Activated T-cell treated with anti-CD3 and anti-CD28 coated beads for 48 hours (primary cell): ENCODE measurements at places on chromosomes 3 and 15.

DNA sequence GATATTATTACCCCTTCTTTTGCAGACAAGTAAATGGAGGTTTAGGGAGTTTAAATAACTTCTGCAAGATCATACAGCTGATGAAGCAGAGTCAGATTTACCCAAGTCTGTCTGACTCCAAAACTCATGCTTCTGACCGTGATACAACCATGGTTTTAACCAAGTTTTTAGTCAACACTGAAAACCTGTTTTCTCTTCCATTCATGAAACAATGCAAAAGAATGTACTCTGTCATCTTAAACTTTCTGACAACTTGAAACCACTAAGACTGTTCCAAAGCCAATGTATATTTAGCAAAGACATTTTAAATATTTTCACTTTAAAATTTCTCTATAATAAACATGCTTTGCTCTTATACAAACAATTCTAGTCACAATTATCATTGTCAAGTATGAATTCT, 77.0 kb upstream of the RBMS3 start:
- DNase-seq: no peak

DNA sequence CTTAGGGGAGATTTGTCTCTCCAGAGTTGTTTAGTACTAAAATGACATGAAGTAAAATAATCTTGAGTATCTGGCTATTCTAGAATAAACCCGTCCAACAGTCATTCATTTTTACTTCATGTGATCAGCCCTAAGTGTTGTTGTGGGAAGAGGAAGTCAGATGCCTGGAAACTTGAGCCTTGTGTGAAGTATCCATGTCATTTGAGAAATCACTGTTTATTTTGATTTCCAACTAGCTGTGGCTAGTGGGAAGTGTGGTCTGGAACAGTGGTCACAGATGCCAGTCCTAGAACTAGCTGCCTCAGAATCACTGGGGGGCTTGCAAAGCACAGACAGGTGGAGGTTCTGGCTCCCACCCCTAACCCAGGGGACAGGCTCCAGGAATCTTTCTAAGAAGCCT, 77.7 kb upstream of the LIMD1 start:
- DNase-seq: no peak

DNA sequence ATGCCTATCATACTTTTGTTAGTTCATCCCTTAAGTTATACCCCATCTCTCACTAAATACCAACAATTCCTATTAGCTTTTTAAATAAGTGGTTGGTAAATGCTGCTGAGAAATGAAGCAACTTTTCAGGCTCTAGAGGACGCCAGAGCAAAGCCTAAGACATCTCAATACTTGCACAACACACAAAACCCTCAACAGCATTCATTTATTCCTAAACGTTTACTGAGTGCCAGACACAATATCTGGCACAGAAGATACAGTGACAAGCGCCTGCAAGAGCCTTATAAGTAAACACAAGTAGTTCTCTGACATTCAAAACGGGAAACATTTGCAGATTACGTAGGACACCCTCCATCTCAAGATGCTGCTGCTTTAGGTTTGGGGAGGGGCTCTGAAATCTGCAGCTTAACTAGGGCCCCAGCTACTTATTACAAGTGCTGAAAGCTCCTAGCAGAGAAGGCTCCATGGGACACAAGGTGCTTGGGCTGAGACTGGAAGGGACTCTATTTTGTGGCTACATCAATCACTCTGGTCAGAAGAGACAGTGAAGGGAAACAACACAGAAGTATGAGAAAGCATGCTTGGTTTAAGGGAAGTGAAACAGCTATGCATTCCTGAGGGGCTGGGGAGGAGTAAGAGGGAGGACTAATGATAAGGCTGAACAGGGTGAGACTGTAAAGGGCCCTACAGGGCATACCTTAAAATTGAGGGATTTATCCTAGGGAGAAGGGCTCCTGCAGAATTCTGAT, 311.3 kb downstream of the PLCL2 start:
- no peak for DNase-seq

- DNase-seq: no peak
Observed at GRCh38 chr3:45868213-45868612, 18.1 kb upstream of the CCR9 start.

DNA sequence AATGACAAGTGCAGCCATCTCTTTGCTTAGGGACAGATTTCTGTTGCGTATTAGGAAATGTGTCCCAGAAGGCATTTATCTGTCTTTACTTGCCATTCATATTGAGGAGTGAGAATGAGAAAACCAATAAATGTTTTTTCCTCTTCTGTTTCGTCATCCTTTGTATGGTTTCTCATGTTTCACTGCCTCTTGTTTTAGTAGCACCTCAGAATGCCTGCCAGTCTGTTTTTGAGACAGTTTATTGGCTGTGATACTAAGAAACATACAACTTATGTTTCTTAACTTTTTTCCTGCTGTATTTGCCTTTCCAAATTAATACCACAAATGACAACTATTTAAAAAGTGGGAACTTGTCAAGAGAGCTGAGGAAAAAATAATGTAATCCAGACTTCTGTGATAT, 390.2 kb upstream of the GOLIM4 start:
- DNase-seq: no peak

DNA sequence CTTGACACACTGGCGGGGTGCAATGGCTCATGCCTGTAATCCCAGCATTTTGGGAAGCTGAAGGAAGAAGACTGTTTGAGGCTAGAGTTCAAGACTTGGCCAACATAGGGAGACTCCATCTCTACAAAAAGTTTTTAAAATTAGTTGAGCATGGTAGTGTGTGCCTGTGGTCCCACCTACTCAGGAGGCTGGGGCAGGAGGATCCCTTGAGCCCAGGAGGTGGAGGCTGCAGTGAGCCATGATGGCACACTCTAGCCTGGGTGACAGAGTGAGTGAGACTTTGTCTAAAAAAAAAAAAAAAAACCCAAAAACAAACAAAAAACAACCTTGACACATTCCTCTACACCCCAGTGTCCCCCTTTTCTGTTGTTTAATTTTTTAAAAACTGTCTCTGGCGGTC, 4.0 kb upstream of the ITPKA start:
- no peak for DNase-seq

DNA sequence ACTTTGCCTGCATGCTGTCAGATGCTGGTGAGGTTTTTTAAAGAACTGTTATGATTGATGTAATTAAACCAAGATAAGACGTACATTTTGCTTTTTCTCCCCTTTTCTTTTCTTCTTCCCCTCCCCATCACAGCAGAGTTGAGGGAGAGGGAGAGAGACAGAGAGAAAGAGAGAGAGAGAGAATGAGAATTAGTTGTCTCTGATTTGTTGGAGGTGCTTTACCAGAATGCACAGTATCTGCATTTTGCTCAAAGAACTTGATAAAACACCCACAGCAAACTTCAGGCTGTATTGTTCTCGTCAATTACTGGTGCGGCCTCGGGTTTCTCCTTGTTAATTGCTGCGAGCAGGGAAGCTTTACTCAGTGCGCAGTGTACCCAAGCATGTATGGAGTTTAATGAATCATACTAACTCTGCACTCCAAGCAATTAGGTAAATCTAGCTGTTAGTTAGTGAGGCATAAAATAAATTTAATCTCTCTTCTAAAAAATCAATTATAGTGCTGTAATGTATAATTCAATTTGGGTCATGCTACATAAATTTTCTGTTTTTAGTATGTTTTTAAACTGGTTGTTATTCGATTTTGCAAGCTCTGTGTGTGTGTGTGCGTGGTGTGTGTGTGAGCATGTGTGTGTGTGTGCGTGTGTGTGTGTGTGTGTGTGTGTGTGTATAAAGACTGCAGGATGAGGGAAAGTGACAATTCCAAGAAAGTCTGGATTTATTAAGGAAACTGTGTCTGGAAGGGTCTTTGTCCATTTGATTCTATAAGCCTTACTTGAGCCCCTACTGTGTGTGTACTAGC, 273.4 kb downstream of the TLE3 start:
- DNase-seq: no peak

GRCh38 chr3:142977399-142977728, 13.9 kb upstream of the PAQR9 start:
- DNase-seq: no peak

GRCh38 chr15:75704618-75705017, 8.0 kb downstream of the CSPG4 start:
- DNase-seq: no peak

GRCh38 chr3:178849199-178849910, 222.3 kb downstream of the ZMAT3 start:
- no peak for DNase-seq

DNA sequence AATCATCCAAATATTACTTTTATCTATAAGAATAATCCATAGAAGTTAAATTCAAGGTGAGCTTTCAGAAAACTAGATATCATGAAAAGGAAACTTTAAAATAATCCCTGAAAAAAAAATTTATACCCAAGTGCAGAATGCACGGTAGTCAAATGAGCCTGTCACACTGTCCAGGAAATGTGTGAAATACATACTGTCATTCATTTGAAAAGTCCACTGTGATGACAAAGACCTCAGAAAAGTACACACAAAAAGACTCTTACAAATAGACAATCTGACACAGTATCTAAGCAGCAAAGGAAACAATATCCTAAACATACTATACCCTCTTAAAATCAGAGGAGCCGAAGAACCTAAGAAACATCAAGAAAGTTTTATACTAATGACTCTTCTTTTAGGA, 29.7 kb downstream of the SUCLG2 start:
- no peak for DNase-seq

DNA sequence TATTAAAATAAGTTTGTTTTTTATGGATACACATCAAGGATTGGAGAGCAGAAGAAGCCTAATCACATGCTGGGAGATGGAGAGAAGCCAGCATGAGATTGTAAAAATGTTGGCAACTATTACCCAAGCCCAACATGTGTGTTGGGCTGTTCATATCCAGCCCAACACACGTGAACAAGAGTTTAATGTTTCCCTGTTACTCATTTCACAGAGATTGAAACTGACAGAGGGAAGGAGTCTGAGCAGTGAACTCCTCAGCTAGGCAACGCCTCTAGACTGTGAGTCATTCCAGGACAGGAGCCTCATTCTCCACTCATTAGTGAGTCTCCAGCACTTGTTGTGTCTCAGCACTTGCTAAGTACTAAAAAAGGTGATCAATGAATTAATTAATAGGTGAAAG, 43.2 kb upstream of the CMSS1 start:
- DNase-seq: no peak

GRCh38 chr3:157033001-157033400, 126.9 kb downstream of the CCNL1 start:
- no peak for DNase-seq

GRCh38 chr3:50296721-50297383, 2.4 kb downstream of the HYAL3 start:
- DNase-seq: no peak

DNA sequence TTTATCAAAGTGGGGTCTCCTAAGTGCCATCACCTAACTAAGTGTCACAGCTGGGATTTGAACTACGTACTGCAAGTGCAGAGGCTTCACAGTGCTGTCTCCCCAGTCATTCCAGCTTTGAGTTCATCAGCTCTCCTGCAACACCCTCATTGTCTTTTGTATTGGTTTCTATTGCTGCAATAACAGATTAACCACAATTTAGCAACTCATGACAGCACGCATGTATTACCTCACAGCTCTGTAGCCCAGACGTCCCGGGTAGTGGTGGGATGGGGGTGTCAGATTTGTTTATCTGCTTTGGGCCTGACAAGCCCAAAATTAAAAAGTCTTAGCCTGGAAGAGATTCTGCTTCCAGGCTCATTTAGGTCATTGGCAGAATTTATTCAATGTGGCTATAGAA, 220.5 kb upstream of the LRRN1 start:
- no peak for DNase-seq

GRCh38 chr3:17352620-17353019, 389.8 kb downstream of the TBC1D5 start:
- DNase-seq: no peak

- DNase-seq: no peak
Observed at GRCh38 chr15:26623071-26623470, 149.8 kb downstream of the GABRB3 start.

DNA sequence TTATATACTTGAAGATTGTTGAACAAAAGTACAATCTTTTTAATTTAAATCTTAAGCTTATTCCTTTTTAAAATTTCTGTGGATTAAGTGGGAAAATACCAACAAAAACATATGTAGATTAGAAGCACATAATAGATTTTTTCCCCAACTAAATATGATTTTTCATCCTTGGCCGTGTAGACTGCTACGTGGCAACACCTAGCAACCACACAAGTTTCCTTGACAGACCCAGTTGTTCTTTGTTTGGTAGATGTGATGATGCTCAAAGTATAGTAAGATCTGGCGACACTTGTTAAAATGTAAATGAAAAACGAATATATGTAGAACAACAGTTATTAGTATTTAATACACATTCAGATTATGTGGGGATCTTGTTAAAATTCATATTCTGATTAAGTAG, 271.0 kb upstream of the ROBO2 start:
- no peak for DNase-seq

DNA sequence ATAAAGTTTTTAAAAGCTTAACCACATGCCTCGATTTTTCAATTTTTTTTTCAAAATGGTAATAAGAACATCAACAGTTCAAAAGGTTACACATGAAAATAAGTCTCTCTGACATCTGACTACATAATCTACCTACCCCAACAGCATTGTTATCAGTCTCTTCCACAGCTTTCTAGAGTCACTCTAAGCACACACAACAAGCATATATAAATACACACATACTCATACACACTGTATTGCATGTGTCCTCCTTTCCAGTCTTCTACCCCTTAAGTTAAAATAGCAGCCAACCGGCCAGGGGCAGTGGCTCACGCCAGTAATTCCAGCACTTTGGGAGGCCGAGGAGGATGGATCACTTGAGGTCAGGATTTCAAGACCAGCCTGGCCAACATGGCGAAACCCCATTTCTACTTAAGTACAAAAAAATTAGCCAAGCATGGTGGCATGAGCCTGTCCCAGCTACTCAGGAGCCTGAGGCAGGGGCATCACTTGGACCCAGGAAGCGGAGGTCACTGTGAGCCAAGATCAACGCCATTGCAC, 12.2 kb downstream of the TBL1XR1 start:
- DNase-seq: no peak

DNA sequence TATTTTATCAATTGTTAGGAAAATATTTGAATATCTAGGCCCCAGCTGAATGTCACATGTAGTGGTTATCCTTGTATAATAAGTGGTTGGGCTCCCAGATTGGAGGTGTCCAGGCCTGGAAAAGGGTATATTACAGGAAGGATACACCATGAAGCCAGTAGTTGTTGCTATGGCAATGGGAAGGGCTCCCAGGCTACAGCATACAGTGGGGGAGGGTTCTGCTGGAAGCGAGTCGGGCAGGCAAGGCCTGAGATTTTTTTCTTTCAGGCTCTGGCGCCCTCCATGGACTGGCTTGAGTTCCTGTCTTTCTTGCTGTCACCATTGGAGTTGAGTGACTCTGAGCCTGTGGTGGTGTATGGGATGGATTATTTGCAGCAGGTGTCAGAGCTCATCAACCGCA, 8.9 kb downstream of the ECE2 start:
- DNase-seq: peak; percentile 11

DNA sequence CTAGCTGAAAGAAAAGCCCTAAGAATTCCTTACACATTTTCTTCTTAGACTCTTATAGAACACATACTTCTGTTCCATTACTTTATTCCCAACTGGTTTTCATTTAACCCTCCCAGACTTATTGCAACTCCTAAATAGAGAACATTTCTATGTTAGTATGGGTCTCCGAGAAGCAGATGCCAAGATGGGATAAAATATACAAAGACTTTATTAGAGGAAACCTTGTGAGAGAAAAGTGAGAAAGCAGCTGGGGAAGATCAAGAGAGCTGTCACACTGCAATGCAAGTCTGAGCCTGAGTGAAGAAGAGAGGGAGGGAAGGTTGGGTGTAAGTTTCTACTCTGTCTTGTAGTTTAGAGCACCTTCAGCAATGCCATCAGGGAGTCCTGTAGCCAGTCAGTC, 979.3 kb downstream of the IGSF11 start:
- DNase-seq: no peak
